ENCODE measurements at places on chromosomes 5 and 9.
A peak's percentile ranks its signal among the peaks of the same experiment; 100 is the strongest.

- DNase-seq, result no peak
Observed at GRCh38 chr9:96214635-96215034, 87.3 kb downstream of the HSD17B3 start.

GRCh38 chr9:86413971-86414880, 60.0 kb upstream of the TUT7 start:
- no peak for DNase-seq

DNA sequence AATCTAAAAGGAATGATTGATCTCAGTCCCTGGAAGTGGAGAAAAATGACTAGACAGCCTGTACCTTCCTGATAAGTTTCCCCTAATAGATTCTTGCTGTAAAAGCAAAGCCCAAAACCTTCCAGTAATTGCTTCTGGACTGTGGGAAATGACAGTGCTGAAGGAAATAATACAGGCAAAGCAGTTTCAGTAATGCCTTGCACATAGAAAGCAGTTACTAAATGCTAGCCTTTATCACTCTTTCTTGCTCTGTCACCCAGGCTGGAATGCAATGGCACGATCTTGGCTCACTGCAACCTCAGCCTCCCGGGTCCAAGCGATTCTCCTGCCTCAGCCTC, 50.3 kb downstream of the MAP1B start:
- DNase-seq, result no peak

DNA sequence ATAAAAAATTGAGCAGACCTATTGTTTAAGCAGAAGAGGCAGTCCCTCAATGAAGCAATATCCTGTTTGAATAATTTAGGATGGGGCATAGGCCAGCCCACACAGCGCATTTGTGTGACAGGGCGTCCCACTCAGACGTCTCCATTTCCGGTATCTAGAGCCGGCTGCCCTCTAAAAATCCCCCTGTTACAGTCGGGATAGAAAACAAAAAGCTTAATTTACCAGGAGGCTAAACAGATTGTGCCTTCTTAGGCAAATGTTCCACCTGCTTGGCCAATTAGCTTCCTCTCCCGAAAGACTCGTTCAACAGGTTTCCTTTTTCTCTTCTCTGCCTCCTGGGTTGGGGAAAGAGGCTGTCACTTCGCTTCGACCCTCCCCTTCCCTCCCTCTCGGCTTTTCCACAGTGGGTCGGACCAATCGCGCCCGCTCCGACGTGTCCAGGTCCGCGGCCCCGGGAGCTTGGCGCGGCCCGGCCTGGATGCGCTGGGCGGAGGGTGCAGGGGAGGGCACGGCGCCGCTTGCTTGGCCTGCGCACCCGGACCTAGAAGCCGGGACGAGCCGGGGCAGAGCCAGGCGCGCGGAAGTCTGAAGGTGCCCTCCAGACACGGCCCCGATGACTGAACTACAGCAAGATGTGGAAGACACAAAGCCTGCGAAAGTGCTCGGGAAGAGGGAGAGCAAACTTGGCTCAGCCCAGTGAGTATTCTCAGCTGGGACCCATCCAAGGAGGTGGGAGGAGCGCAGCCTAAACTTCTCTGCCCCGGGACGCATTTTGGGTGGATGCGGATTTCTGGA, at the start of gene GRAMD2B:
Gene GRAMD2B, plus strand, starts transcription at position 416 of the 795 bp plus-strand sequence. Its CDS starts 198 bp downstream, at position 614.
- peak; percentile 39 for DNase-seq

All from activated naive CD4-positive, alpha-beta T cell (primary cell).